Head of caudate nucleus (tissue), 42 donors: ENCODE measurements at places on chromosomes 11 and 22.
A peak's percentile ranks its signal among the peaks of the same experiment; 100 is the strongest.

GRCh38 chr22:42549331-42550060, 4.3 kb upstream of the SERHL2 start:
- no peak for DNase-seq

- no peak for DNase-seq
Measured at GRCh38 chr22:40588726-40589125, 47.8 kb downstream of the MRTFA start.

- DNase-seq, result no peak
Measured at GRCh38 chr22:20191803-20192202, 40.9 kb upstream of the CCDC188 start.

GRCh38 chr22:50186761-50187523, 1.2 kb downstream of the TRABD start:
- no peak for DNase-seq

DNA sequence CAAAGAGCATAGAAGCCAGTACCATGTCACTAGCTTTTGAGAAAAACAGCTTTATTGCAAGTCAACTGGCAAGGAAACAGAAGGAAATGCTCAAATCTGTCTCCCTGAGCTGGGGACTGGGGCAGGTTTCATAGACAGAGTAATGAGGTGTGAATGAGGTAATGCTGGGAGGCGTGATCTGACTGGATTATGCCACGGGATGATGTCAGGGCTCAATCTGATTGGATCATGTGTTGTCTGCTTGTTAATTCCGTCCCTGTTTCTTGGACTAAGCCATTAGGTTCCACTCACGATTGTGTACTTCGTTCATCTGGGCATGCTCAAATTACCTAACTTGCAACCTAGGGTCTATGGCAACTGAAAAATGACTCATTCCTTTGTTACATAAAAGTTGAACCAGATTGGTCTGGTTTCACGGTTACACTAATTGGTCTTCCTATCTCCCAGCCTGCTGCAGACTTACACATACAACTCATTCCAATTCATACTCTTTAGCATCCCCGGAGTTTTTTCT, 20.2 kb upstream of the OR10A5 start:
- DNase-seq, result no peak

DNA sequence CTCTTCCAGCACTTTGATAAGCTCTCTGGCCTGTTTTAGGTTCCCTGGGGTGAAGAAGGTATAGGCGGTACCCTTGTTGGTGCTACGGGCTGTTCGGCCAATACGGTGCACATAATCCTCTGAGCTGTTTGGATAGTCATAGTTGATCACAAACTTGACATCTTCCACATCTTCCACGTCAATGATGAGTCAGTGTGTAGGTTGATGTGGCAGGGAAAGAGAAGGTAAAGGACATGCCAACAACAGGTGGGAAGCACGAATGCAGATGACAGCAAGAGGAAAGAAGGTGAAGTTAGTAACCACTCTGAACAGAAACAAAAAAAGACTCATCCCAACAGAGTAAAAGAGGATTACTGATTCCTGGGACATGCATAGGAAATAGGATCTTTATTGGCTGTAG, 18.2 kb downstream of the DDX17 start:
- no peak for DNase-seq

DNA sequence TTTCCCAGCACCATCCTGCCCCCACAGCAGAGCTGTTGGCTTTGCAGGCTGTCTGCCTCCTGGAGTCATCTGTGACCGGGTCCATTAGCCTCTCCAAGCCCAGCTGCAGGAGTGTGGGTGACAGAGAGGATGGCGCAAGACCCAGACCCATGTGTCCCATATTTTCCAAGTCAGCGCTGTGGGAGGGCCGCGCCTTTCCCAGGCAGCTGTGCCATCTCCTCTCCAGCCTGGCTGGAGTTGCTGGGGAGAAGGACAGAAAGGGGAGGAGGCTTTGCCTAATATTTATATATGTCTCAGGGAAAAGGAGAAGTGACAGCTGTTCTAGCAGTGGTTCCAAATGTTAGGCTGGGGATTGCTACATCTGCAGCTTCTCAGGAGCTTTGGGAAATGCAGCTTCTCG, 15.7 kb downstream of the DTX4 start:
- DNase-seq, result no peak

- peak; percentile 35 for DNase-seq
Measured at GRCh38 chr11:45745065-45745811, 59.7 kb upstream of the SLC35C1 start.

DNA sequence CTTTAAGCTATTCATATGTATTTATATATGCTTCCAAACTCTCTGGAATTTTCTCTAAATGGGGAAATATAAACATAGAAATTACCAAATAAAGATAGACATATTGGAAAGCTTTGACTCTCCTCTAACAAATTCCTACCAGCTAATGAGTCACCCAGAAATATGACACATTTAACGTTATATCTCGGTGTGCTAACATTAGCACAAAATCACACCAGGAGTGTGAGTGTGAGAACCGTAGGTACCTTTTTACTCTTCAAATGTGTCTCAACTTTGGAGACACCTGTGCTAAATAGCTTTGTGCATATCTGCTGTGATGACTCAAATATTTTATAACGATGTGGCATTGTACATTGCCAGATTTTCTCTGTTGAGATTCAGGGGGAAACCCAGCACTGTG, 714.4 kb downstream of the METTL15 start:
- no peak for DNase-seq

DNA sequence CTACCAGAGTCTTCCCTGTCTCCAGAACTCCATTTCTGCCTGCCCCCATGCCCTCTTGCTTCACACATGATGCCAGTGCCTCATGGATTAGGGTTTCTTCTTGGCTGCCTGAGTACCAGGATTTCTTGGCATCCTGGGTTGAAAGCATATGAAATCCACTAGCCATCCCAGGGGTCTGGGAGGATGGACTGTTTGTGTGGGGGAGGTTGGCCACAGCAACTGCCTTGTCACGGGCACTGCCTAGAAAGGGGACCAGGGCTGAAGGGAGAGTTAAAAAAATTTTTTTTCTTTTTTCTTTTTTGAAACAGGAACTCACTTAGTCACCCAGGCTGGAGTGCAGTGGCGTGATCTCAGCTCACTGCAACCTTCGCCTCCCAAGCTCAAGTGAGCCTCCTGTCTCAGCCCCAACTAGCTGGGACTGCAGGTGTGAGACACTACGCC, 4.2 kb downstream of the USP35 start:
- no peak for DNase-seq

DNA sequence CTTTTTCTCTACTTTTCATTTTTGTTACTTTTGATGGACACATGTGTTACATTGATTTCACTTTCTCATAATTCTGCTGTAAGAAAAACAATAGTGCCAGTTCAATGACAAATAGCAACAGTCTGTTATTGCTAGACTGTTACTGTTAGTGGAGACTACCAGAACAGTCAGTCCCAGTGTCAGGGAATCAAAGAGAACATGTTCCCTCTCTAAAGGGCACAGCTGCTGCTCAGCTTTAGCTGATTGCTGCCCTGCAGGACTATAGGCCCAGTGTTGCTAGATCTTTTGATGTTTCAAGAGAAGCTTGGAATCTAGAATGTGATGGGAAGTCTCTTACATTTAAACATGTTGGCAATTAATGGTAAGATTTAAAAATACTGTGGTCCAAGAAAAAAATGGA, 3.4 kb downstream of the BIRC3 start:
- DNase-seq, result no peak

GRCh38 chr22:20749453-20749852, 24.5 kb upstream of the SERPIND1 start:
- no peak for DNase-seq

GRCh38 chr11:126079621-126080124, 17.0 kb upstream of the CDON start:
- DNase-seq, result no peak

GRCh38 chr22:37674951-37675929, at the start of gene LGALS1:
Gene LGALS1, plus strand, starts transcription at chr22:37675636. Its CDS starts 67 bp downstream, at chr22:37675703.
- peak; percentile 83 for DNase-seq

GRCh38 chr11:117914398-117914761, 14.8 kb downstream of the TMPRSS13 start:
- DNase-seq, result no peak

- DNase-seq, result no peak
Measured at GRCh38 chr11:70491696-70492472, 93.6 kb downstream of the CTTN start.
